NCI-H1436 (cell line): ENCODE measurements at places on chromosomes 11 and 22.

DNA sequence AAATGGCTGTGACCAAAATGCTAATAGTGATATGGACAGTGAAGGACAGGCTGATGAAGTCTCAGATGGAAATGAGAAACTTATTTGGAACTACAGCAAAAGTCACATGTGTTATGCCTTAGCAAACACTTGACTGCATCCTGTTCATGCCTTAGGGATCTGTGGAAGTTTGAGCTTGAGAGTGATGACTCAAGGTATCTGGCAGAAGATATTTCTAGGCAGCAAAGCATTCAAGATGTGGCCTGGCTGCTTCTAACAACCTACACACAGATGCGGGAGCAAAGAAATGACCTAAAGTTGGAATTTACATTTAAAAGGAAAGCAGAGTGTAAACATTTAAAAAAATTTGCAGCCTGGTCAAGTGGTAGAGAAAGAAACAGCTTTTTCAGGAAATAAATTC, 28.1 kb upstream of the CD81 start:
- no peak for DNase-seq

DNA sequence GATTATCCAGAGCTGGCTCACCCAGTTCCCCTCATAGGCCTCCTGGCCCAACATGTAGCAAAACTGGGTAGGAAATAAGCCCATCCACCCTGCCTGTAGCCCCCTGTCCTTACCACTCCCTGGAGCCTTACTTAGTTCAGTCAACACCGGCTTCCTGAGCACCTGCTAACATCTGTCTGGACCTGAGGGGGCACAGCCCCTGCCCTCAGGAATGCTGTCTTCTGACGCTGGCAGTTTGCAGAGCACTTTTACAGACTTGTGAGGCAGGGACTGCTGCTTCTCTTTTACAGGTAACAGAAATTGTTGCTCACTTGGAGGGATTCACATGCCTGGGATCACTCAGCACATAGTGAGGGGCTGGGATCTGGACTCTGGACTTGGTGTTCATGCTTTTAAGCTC, 152.0 kb upstream of the TBCEL start:
- DNase-seq = no peak

- no peak for DNase-seq
Measured at GRCh38 chr11:69499186-69499917, 17.9 kb downstream of the LINC01488 start.

GRCh38 chr11:6251120-6251733, 8.4 kb upstream of the CCKBR start:
- no peak for DNase-seq

- DNase-seq = no peak
Measured at GRCh38 chr22:42764895-42765363, 44.3 kb upstream of the A4GALT start.

GRCh38 chr22:44085743-44086270, 61.7 kb downstream of the PARVB start:
- peak; percentile 11 for DNase-seq

GRCh38 chr11:95230810-95231126, 234 bp downstream of the SESN3 start:
- no peak for DNase-seq

- DNase-seq = peak; percentile 34
Measured at GRCh38 chr11:75867778-75868374, 52.9 kb downstream of the UVRAG start.
